ENCODE measurements at places on chromosomes 7 and 10. TPM values are rescaled to one million over a fixed set of nuclear protein-coding genes. Genes with fewer than 3 reads are reported as not detected.

OIT3 gene
- not detected for total RNA-seq

DNA sequence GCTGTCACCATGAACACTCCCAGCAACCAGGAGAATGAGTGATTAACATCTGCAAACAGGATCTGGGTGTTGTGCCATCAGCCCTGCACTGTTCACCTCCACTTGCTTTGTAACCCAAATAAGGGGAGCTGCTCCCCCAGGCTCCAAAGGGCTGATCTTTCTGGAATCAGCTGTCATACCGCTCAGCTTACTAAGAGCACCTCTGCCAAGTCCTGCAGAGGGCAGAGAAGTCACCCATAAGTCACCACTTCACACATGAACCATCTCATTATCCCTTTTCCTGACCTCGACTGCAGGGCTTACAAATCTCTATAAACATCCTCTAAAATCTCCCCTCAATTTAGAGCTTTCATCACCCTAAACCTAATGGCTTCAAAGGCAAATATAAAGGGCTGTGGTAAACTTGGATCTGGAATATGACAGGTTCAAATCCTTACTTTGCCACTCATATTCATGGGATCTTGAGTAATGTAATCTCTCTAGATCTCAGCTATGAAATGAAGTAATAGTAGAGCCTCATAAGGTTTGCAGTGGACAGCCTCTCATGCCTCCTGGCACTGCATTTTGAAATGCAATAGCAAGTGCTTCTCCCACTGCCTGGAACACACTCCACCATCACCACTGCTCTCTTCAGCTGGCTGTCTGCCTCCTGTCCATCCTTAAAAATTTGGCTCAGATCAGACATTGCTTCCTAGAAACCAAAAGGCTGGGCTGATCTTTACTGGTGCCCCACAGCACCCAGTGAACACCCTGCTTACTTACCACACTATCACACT is 38.8 kb downstream of the ERLIN1 start:
- DNase-seq, result no peak

GRCh38 chr10:50527442-50528043 is 96.2 kb downstream of the SGMS1 start:
- DNase-seq, result no peak

GRCh38 chr7:14000247-14000646 is 10.8 kb upstream of the ETV1 start:
- DNase-seq, result no peak

SH2D4B gene
- not detected for total RNA-seq

GRCh38 chr7:72435925-72436480 is 23.9 kb upstream of the CALN1 start:
- no peak for DNase-seq

DNA sequence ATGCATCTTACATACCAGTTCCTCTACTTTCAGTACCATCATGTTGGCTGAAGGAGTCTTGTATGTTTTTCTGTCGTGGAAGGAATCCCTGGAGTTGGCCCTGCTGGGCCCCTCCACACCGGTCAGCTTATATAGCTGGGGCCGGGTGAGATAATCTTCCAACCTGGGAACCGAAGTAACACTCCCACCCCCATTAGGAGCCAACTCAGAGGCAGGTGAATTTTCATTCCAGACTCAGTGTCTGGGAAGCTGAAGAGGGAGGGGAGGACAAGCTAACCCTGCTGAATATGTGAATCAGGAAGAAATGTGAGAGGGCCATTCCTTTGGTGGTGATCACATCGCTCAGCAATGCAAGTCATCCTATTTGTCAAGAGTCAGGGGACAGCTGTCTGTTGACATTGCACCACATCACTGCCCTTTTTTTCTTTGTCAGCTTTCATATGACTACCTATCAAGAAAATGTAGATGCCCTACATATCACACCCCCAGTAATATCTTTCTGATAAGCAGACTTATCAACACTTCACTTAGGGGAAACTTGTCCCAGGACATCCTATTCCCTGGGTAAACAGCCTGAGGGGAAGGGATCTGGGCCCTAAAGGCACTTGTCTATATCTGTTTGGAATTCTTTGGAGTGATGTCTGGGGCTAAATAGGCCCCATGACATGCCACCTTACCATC is at the start of gene ANKRD1:
TSS of gene ANKRD1 (minus strand) at position 102 of the 681 bp plus-strand sequence. CDS start at position 42, 60 bp downstream.
- DNase-seq, result peak; percentile 71

MBLAC1 gene
- total RNA-seq, result 2.8 TPM

DNA sequence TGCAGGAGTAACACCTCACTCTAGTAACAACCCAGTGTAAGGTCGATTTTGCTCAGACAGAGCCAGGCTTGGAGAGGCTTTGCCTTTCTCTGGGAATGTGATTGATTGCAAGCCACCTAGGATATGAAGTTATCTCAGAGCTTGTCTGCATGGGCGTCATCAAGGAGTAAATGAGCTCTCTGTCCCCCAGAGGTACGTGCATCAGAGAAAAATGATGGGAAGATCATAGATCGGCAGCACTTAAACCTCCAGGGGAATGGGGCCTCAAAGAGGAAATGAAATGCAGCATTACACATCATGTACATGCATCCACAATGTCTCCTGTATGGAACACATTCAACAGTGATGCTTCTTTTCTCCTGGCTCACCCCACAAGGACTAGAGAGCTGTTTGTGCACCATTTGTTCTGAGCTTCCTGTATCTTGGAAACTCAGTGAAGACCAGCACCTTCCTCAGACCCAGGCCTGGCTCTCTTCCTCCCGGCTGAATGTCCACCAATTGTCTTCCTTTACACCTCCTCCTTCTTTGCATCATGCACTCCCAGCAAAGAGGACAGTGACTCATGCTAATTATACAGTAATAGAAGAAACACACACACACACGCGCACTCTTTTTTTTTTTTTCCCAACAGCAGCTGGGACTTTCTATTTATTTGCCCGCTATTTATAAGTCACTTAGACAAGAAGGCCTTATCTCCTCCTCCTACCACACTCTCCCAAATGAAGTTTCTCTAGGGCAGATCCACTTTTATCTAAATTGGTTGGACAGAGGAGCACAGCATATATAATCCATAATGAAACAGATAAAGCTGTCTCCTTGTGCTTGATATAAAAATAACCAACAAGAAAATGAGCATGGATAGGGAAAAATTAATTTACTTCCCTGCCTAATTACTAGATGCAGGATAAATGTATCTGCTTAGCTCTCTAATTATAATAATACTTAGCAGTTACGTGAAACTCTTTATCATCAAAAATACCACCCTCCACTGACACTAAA is 990.7 kb downstream of the CCSER2 start:
- DNase-seq, result no peak

SPDYE5 gene
- total RNA-seq, result not detected

DLG5 gene
- total RNA-seq, result 9.5 TPM

All from left ventricle myocardium superior (tissue), 1 donor.